BJ (cell line): ENCODE measurements at places on chromosomes 6 and 20. TPM values are rescaled to one million over a fixed set of nuclear protein-coding genes. Genes with fewer than 3 reads are reported as not detected.

HTR1E gene
- polyA plus RNA-seq, result not detected in 2 replicates

TDRD6 gene
- not detected in 2 replicates for polyA plus RNA-seq

- DNase-seq, result no peak
Observed at GRCh38 chr6:135002974-135003703, 51.5 kb downstream of the HBS1L start.

DNA sequence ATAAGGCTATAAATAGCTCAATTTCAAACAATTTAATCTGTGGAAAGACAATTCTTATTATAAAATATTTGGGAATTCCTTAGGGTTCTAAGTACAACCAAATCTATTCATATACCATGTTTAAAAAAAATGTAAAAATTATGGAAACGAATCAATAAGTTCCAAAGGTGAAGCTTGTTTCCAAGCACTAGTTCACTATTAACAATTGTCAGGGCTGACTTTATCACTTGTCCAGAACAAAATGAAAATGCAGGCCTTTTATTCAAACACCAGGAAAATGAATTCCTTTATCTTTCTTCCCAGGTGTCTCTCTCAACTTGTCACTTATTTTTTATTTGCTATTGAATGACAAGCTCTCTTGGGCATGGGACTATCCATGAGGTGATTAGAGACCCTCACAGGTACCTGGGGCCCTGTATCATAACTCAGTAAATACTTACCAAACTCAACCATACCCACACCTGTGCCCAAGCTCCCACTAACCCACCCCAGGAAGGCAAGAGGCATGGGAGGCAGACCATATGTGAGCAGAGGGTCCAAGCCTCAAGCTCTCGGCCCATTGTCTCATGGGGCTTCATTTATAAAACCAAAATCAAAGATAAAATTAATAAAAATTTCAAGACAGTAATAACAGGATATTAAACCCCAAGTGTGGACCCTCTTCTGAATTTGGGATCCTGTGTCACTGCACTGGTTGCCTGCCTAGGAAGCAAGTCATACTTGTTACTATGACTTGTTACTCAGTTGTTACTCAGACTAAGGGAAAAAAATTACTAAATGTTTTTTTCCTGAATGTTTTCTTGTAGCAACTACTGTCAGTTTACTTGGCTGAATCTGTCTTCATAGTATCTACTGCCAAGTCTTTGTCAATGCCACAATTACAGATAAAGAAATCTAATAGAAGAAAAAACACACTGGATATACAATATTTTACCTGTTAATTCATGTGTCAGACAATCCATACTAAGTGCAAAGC is 54.7 kb downstream of the PTPRK start:
- no peak for DNase-seq

GRCh38 chr6:89024456-89024855 is 56.1 kb upstream of the PNRC1 start:
- no peak for DNase-seq

- DNase-seq, result no peak
Observed at GRCh38 chr20:9286501-9287461, 217.9 kb downstream of the PLCB4 start.

GRCh38 chr6:106849120-106849519 is 125.4 kb downstream of the CD24 start:
- DNase-seq, result no peak

- peak; percentile 56 for DNase-seq
Observed at GRCh38 chr6:16206595-16207037, 31.8 kb upstream of the GMPR start.

IYD gene
- polyA plus RNA-seq, result not detected in 2 replicates

HEY2 gene
- polyA plus RNA-seq, result not detected in 2 replicates

GRCh38 chr6:157649311-157650260 is 173.5 kb upstream of the SNX9 start:
- DNase-seq, result no peak

SYS1 gene
- polyA plus RNA-seq, result 38.8 and 71.4 TPM in 2 replicates

RNF217 gene
- 18.6 and 29.3 TPM in 2 replicates for polyA plus RNA-seq

GPR6 gene
- polyA plus RNA-seq, result not detected in 2 replicates

GRCh38 chr6:152726313-152726712 is 24.3 kb upstream of the VIP start:
- no peak for DNase-seq

CYB5R4 gene
- polyA plus RNA-seq, result 2.7 and 7.5 TPM in 2 replicates

PROKR2 gene
- not detected in 2 replicates for polyA plus RNA-seq

CLIC5 gene
- polyA plus RNA-seq, result not detected in 2 replicates

DNA sequence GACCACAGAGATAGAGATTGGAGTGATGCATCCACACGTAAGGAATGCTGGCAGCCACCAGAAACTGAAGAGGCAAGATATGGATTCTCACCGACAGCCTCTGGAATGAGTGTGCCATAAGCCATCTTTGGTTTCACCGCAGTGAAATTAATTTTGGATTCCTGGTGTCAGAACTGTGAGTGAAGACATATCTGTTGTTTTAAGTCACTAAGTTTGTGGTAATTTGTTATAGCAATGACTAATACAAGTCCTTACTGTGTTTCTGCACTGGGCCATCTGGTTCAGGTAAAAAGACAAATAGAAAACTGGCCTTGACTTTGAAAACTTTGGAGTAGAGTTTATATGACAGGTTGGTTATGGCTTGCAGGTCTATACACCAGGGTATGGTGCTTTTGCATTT is 261.9 kb downstream of the PHF3 start:
- DNase-seq, result no peak

DNA sequence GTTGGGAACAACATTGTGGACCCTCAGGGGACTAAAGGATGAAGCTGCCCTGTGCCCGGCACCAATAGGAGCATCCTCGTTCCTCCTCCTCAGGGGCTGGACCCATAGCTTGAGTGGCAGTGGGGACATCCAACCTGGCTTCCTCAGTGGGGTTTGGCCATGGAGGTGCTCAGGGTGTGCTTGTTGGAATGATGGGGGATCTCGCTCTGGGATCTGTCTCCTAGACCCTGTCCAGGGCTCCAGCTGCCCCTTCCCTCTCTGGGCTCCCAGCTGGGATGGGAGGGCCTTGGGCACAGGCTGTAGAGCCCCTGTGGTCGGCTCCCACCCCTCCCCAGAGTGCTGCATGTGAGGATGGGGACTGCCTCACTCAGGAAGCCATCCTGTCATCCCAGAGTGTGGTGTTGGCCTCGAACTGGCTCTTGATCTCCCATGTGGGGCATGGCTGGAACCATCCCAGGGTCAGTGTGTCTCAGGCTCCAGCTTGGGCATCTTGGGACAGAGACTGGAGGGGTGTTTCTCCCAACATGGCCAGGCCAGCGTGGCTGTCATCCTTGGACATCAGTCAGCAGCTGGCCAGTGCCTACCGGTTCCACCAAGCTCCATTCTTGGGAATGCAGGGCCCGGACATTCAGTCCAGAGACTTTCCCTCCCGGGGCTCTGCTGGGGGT is 9.5 kb upstream of the MYT1 start:
- DNase-seq, result no peak

NKX2-2 gene
- polyA plus RNA-seq, result not detected in 2 replicates

DNA sequence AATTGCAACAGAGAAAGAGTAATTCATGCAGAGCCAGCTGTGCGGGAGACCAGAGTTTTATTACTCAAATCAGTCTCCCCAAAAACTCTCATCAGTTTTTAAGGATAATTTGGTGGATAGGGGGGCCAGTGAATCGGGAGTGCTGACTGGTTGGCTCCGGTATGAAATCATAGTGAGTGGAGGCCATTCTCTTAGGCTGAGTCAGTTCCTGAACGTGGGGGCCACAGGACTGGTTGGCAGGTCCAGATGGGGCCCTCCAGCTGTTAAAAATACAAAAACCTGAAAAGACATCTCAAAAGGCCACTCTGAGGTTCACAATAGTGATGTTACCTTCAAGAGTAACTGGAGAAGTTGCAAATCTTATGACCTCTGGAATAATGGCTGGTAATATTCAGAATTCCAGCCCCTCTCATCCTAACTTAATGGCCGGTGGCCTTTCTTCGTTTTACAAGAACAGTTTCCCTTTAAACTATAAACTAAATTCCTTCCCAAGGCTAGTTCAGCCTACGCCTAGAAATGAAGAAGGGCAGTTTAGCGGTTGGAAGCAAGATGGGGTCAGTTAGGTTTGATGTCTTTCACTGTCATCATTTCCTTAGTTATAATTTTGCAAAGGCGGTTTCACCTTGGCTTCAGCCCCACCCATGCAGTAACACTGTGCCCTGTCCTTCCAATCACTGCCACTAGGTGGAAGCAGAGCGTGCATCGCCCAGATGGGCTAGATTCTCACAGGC is 6.8 kb upstream of the MICA start:
- DNase-seq, result no peak

GRCh38 chr6:137218473-137218916 is 690 bp downstream of the IFNGR1 start:
- DNase-seq, result no peak

ECT2L gene
- not detected in 2 replicates for polyA plus RNA-seq

- DNase-seq, result no peak
Observed at GRCh38 chr6:105967917-105968602, 118.1 kb upstream of the PRDM1 start.

DNA sequence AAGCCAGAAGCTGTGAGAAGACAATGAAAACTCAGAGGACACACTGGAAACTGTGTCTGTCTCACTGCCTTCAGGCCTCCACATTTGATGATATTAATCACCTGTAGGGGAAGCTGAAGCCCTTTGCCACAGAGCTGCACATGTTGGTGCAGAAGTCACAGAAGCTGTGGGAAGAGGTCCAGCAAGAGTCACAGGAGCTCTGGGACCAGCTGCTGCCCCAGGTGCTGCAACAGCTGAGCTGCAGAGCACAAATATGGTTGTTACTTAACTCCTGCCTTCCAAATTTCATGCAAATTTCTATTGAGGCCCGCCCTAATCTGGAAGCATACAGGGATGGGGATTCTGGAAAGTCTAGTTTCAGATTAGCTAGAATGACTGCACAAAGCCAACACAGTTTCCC is 169.3 kb downstream of the OGFRL1 start:
- DNase-seq, result no peak

IRF4 gene
- not detected in 2 replicates for polyA plus RNA-seq

DNA sequence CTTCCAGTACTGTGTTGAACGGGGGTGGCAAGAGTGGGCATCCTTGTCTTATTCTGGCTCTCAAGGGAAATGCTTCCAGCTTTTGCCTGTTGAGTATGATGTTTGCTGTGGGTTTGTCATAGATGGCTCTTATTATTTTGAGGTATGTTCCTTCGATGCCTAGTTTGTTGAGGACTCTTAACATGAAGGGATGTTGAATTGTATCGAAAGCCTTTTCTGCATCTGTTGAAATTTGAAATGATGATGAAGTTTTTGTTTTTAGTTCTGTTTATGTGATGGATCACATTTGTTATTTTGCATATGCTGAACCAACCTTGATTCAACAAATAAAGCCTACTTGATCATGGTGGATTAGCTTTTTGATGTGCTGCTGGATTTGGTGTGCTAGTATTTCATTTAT is 48.0 kb downstream of the RPRD1B start:
- no peak for DNase-seq

DNA sequence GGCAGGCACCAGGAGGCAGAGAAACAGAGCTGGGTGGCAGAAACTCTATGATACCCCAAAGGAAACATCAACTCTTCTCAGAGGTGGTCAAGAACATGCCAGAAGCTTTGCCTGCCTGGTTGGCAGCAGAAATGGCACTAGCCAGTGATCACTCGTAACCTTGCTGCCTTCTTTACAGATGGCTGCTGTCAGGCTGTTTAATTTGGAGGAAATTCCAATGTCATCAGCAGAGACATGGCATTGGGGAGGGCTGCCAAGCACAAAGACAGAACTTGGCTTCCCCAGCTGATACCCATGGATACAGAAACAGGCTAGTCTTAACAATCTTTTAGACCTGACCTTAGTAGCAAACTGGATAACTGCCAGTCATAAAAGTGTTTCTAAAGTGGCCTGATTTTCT is 153.6 kb downstream of the GMPR start:
- DNase-seq, result no peak

ESR1 gene
- polyA plus RNA-seq, result not detected in 2 replicates

ZBTB46 gene
- polyA plus RNA-seq, result 0.13 and 0.32 TPM in 2 replicates

ABCF1 gene
- 30.0 and 37.9 TPM in 2 replicates for polyA plus RNA-seq

- DNase-seq, result no peak
Observed at GRCh38 chr20:55928266-55928665, 77.1 kb downstream of the CBLN4 start.

MCCD1 gene
- not detected in 2 replicates for polyA plus RNA-seq

DNA sequence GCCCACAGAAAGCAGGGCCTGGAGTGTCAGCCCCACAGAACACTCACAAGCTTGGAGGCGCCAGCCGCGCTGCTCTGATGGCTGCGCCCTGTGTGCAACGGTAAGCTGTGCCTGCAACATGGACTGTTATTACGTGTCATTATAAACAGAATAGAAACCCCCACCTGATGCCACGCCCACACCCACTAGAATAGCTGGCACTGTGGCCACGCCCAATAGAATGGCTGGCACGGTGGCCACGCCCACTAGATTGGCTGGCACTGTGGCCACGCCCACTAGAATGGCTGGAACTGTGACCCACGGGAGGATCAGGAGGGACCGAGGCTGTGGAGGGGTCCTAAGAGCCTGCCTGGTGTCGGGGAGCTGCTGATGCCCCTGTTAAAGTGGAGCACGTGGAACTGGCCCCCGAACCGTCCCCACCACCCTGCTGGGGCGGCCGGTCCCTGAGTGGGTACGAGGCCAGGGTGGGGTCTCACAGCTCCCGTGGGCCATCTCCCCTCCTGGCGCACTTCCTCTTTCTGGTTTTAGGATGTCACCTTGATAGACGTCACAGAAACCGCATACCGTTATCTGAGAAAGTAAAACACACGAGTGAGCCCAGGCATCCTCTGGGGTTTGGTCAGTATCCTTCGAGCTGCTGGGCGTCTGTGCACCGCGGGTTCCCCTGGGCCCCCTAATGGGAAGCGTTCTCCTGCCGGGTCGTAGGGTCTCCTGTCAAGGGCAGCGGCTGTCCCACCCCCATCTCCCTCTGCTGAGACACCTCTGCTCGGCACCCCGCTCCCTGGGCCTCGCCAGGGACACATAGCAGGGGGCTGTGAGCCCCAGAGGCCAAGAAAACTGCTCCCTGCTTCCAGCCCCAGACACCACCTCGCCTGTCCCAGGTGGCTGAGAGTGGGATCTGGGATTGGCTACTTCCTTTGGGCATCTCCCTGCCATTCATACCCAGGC is 25.4 kb downstream of the SLC17A9 start:
- no peak for DNase-seq

CYP24A1 gene
- 0.07 and 0.10 TPM in 2 replicates for polyA plus RNA-seq

- DNase-seq, result no peak
Observed at GRCh38 chr20:19554666-19555065, 203.4 kb upstream of the RIN2 start.

GRCh38 chr6:3175715-3176402 is 18.5 kb upstream of the TUBB2A start:
- DNase-seq, result no peak

WFDC2 gene
- not detected in 2 replicates for polyA plus RNA-seq

- DNase-seq, result no peak
Observed at GRCh38 chr6:139655783-139656705, 281.6 kb upstream of the CITED2 start.

DNA sequence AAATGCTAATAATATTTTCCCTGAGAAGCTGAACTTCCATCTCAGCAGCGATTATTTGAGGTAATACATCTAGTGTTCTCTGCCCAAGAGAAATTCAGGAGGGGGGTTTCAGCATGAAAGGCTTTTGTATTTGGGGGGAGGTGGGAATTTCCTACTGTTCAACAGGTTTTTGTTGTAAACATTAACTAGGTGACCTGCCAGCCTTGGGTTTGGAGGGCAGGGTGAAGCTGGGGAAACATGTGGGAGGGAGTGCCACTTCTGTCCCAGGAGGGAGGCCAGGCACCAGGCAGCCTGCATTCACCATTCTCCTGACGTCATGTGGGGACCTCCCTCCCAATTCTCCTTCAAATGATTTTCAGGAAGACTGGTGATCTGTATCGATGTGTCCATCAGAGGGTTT is 37.7 kb upstream of the PKHD1 start:
- no peak for DNase-seq
